Hypothalamus (tissue), 51 donors: ENCODE measurements at places on chromosomes 12 and 14.

DNA sequence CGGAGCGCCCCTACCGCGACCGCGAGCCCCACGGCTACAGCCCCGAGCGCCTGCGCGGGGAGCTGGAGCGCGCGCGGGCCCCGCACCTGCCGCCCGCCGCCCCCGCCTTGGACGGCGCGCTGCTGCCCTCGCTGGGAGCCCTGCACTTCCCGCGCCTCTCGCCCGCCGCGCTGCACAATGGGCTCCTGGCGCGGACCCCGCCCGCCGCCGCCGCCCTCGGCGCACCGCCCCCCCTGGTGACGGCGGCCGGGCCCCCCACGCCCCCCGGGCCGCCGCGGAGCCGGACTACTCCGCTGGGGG is 27.0 kb downstream of the LRCOL1 start:
- DNase-seq = no peak

DNA sequence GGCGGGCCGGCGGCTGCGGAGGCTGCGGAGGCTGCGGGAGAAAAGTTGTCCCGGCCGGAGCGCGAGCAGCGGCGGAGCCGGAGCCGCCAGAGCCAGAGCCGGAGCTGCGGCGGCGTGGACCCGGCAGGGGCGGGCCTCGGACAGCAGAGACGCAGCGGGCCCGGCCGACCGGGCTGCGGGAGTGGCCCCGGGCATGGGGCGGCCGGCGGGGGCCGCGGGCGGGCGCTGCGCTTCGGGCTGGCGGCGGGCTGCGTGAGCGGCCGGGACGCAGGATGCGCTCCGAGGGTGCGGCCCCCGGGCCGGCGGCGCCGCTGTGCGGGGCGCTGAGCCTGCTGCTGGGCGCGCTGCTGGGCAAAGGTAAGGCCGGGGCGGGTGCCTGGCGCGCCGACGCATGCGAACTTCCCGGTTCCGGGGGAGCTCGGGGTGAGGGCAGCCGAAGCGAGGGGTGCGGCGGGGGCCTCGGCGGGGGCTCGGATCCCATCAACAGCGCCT is at the start of gene TMEM132C:
Gene TMEM132C (plus strand): TSS at position 40 of the 492 bp plus-strand sequence. CDS start 233 bp downstream, at position 273.
- no peak for DNase-seq

DNA sequence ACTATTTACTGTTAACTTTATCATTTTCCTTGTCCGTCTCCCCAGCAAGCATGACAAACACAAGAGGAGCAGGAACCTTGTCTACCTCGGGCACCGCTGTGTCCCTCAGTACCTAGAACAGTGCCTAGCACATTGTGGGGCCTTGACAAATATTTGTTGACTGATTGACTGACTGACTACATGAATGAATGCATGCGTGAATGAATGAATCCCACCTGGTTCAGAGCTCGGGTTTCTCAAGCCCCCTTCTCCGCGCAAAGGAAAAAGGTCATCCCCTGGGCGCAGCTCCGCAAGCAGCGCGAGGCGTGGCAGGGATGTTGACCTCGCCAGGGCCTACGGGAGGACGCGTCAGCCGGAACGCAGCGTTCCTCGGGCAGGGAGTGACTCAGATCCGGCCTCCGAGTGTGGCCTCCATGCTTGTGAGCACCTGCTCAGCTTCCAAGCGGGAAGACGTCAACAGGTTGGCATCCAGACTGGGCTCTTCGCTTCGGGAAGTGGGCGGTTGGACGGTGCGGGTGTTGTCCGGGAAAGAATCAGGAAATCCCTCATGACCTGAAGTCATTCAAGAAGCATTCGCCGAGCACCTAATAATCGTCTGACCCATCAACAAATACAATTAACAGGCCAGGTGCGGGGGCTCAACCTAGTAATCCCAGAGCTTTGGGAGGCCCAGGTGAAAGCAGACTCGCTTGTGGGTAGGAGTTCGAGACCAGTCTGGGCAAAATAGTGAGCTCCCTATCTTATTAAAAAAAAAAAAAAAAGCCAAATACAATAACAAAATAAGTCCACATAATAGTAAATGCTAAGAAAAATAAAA is 13.9 kb upstream of the UBC start:
- DNase-seq = no peak

DNA sequence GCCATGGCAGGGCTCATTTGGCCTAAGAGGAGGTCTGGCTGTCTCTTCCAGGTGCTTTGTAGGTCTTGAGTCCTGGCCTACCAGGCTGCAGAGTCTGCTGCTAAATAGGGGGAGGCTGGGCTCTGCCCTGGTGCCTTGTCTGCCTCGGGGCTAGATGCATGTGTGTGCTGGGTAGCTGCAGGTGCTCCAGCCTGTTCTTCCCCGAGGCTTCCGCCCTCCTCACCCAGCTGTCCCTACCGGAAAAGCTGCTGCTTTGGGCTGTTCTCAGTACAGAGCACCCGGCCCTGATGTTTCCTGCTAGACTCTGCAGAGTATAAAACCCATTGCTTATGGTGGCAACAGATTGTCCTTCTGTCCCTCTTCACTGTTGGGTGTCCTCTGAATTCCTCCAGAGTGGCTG is 37.7 kb downstream of the RAB35 start:
- DNase-seq = no peak

DNA sequence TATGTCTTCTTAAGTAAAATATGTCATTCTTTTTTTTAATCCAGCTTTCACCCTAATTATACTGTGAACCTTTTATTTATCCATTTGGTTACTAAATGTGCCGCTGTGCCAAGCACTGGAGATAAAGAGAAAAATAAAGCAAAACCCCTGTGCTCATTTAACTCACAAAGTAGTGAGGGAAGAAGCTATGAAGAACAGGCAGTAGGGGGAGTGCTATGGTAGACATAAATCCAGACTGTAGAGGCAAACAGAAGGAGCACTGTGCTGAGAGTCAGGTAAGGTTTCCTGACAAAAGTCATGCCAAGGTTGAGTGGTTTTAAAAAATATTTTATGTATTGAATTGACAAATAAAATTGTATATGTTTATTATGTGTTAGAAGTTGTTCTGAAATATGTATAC is 188.5 kb upstream of the SYT10 start:
- DNase-seq = no peak

DNA sequence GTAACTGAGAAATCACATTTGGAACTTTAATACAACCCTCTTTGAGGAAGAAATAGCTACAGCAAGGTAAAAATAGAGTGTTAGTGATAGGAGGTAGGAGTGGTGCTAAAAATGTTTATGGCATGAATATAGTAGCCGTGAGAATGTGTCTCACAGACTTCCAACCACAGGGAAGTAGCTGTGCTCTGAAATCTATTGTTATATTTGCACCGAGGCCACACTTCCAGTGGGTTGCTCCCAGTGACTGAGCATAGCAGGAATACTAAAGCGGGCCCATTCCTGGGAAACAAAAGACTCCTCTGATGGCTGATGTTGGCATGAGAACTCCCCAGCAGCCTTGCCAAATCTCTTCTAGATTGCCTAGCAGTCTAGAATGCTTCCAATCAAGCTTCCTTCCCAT is 174.1 kb upstream of the PLXNC1 start:
- DNase-seq = no peak

GRCh38 chr14:101171650-101172049 is 268.1 kb upstream of the RTL1 start:
- DNase-seq = no peak

GRCh38 chr14:105793836-105794235 is 267.5 kb downstream of the TMEM121 start:
- no peak for DNase-seq

GRCh38 chr14:51880835-51881580 is 20.6 kb downstream of the GNG2 start:
- no peak for DNase-seq

- DNase-seq = no peak
Measured at GRCh38 chr12:108332791-108333382, 6.2 kb downstream of the CMKLR1 start.

DNA sequence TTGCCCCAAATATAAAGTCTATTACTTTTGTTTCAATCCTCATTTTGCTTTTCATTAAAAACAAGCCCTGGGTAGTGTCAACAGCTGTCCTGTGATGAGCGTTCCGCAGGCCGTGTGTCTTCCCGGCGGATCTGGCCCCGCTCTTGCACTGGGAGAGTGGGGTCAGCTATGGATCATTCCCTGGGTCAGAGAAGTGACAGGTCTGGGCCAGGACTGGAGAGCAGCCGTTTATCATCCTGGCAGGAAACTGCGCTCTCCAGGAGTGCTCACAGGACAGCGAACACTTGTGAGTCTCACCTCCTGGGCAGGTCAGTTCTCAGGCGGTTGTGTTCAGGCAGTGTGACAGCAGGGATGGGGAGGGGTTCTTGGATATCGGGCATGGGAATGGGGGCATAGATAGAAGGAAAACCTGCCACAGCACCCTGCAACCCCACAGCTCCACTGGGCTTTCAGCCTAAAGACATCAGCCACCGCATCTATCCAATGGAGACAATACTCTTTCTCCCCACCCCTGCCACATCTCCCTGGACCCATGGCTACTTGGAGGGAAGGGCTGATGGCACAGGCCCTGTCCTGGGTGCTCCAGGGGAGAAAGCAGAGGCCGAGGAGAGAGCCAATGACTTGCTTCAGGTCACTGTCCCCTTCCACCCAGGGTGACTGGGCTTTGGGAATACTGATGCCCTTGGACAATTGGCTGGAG is 47.8 kb upstream of the CHGA start:
- no peak for DNase-seq

DNA sequence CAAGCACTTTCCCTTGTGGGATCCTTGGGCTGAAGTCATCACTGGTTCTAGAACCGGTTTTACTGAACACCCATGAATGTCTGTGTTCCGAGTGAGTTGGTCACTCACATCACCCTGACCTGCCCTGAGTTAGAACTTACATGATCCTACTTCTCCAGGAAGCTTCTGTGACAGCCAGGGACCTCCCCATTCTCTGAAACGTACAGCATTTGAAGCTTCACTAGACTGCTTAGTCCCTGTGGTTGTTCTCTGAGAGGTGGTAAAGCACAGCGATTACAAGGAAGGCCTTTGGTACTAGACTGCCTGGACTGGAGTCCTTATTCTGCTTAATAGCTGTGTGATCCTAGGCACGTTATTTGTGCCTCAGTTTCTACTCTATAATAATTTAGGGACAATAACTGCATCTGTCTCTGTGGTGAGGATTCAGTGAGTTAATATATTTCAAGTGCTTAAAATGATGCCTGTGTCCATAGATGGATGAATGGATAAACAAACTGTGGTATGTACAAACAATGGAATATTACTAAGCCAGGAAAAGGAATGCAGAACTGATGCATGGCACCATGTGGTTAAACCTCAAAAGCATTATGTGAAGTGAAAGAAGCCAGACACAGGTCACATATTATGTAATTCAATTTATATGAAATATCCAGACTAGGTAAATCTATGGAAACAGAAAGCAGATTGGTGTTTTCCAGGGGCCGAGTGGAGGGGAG is 54.7 kb upstream of the DDX11 start:
- no peak for DNase-seq

DNA sequence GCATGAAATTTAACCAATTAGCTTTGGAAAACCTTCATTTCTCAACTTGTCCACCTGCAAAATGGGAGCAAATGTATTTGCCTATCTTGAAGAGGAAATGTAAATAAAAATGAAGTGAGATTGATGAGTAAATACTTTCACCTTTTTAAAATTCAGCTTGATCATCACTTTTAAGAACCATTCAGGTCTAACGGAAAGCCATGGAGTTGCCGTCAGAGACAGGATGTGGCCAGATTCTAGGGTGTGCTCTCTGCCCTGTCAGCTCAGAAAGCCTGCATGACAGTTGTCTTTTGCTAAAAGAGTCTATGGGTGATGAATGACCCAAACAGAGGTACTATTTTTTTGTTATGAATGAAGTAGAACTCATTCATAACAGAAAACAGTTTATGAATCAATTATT is 104.3 kb upstream of the SLC35F4 start:
- DNase-seq = no peak

DNA sequence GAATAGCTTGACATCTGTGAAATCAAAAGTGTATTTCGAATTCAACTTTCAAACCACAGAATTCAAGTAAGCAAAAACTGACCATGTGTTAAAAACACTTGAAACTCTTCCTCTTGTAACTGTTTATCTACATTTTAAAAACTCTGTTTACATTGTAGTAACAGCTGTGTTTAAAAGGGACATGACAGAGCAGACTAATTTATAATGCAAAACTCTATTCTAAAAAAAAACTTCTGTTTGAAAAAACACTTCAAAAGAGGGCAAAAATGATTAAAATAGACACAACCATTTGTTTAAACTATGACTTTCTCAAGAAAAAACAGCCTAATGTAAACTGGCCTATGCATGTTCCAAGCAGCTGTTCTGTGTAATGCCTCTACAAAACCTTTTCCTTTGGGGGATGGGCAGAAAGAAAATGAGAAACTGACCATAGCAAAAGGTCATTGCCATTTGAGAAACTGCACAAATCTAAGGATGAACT is 149.1 kb upstream of the HMGA2 start:
- no peak for DNase-seq

GRCh38 chr12:118337194-118337838 is 35.4 kb downstream of the TAOK3 start:
- no peak for DNase-seq

- DNase-seq = no peak
Measured at GRCh38 chr12:43973385-43973784, 137.5 kb downstream of the TMEM117 start.

DNA sequence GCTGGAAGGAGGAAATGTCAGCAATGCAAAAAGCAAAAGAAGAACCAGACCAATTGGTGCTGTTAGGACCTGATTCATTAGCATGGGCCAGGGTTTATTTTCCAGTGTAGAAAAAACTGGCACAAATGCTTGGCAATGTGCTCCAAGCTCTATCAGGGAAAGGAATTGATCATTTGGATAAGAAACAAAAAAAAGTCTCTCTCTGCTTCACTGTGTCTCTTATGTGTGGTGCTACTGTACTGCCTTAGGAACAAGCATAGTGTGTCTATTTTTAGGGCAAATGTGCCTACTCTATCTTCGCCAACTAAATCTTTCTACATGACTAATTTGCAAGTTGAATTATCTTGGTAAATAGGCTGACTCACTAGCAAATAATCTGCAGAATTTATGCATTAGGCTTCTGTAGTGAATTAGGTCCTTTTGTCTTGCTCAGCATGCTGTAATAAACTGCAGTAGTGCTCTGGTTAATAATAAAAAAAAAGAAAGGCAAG is 236.7 kb downstream of the MDGA2 start:
- no peak for DNase-seq

DNA sequence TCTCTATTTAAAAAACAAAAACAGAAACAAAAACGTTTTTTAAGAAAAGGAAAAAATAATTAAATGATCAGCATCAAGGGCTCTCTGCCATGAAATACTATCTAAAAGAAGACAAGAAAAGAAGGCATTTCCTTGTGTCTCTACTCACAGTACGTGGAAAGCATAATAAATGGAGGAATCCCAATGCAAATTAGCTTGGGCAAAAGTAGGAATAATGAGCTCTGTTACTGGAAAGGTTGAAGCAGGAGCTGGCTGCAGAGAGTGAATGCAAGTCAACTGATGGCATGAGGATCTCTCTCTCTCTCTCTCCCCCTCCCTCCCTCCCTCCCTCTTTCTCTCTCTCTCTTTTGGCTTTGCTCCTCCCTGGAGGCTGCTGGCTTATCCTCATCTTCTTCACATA is 85.9 kb downstream of the TBX3 start:
- no peak for DNase-seq
